CD4-positive, alpha-beta T cell treated with Interleukin-15 for 4 hours (primary cell): ENCODE measurements at places on chromosomes 3 and 15.

DNA sequence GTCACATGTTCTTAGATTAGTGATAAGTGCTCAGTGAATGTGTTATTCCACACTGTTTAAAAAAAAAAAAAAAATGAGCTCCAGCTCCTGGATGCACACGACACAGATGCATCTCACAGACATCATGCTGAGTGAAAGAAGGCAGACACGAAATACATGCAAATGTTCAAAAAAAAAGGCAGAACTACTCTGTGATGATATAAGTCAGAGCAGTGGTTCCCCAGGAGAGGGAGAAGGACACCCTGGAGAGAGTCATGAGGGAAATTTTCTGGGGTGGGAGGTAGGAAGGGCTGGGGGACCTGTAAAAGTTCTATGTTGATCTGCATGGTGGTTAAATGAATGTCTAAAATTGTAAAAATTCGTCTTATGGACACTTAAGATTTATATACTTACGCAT lies 4.3 kb downstream of the CSRNP1 start:
- no peak for DNase-seq

DNA sequence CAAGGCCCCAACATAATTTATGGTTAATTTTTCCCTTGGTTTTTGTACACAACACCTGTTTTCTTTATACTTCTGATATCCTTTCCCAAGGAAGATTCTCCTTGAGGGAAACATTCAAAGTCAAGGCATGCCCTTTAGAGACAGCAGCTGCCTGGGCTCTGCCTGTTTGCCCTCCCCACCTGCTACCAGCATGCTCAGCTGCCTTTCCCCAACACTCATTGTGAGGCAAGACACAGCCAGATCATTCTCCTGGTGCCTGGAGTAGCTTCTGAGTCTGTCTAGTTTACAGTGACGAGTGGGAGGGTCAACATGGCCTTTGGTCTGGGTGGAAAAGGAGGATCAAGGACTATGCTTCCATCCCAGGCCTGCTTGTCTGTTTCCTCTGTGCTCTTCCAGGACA lies 132.5 kb downstream of the EPHB1 start:
- no peak for DNase-seq

GRCh38 chr3:21216598-21216997 lies 534.4 kb downstream of the ZNF385D start:
- DNase-seq, result no peak

GRCh38 chr3:197298945-197299854 lies 788 bp upstream of the DLG1 start:
- peak; percentile 9 for DNase-seq

- no peak for DNase-seq
Measured at GRCh38 chr3:11641316-11641682, 2.4 kb downstream of the VGLL4 start.

- DNase-seq, result no peak
Measured at GRCh38 chr3:13353936-13354542, 66.1 kb downstream of the NUP210 start.

DNA sequence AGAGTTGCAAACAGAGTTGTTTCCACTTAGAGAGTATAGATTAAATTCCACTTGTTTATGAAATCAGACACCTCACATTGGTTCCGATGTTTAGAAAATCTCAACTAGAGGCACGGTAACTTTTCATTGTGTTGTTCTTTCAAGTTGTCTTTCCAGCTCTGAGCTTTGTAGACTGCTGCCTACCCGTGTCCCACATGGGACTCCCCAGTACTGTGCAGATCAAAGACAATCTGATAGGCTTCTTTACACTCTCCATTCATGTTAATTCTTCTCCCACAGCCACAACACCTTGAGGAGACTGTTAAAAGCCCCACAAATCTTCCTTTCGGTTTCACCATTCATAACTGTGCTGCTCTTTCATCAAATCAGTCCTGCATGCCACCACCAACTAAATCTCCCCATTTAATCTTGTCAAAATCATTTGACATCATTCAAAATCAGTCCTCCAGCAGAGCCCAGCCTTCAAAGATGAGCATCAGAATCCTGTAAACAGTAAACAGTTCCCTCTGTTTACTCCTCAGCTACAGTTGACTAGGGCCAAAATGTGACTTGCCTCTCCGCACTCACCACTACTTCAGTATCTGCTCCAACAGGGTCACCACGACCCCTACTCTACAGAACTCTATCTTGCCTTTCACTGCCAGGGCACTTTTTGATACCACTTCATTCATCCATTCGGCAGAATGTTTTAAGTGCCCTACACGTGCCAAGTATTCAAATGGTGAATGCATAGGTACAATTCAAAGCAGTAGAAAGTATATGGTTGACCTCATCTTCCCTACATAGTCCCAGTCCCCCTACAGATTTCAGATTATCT lies 8.3 kb downstream of the ANXA2 start:
- peak; percentile 56 for DNase-seq

DNA sequence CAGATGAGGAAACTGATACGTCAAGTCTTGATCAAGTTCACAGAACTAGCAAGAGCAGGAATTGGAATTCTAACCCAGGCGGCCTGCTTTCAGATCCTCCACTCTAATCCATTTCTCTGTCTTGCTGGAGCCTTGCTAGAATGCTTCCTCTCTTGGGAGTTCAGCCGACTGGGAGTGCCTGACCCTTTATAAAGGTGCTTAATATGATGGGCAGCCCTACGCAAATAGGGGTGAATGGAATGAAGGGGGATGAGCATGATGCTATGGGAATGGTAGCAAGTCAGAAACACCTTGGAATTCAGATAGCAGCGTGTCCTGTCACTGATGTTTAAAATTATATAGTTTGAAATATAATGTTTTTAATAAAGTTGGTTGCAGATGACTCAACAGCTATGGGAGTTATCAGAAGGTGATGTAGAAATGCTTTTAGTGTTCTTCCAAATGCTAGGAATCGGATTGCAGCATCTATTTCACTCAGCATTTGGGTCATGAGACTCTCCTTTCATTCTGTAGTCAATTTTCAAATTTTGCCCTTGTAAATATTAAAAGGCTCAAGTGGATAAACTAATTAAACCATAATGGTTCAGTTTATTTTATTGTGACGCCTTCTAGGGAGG lies 150.7 kb downstream of the FNDC3B start:
- DNase-seq, result no peak

DNA sequence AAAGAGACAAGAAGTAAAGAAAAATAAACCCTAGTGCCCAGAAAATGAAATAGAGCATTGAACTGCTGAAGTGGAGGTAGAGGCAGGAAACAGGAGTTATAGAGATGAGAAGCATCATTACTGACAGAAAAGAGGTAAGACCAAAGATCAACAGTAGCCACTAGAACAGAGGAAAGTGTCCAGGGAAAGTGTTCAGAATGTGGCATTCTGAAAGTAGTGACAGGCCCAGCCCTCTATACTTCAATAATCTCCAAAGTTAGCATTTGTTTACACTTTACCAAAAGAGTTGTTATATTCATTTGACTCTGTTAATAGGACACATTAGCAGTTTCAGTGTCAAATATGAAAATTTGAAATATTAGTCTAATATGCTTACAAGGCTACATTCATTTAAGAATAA lies 727.1 kb upstream of the NECTIN3 start:
- no peak for DNase-seq

GRCh38 chr15:86557018-86557550 lies 477.4 kb downstream of the AGBL1 start:
- DNase-seq, result no peak

GRCh38 chr3:21509731-21510470 lies 241.1 kb downstream of the ZNF385D start:
- DNase-seq, result no peak

DNA sequence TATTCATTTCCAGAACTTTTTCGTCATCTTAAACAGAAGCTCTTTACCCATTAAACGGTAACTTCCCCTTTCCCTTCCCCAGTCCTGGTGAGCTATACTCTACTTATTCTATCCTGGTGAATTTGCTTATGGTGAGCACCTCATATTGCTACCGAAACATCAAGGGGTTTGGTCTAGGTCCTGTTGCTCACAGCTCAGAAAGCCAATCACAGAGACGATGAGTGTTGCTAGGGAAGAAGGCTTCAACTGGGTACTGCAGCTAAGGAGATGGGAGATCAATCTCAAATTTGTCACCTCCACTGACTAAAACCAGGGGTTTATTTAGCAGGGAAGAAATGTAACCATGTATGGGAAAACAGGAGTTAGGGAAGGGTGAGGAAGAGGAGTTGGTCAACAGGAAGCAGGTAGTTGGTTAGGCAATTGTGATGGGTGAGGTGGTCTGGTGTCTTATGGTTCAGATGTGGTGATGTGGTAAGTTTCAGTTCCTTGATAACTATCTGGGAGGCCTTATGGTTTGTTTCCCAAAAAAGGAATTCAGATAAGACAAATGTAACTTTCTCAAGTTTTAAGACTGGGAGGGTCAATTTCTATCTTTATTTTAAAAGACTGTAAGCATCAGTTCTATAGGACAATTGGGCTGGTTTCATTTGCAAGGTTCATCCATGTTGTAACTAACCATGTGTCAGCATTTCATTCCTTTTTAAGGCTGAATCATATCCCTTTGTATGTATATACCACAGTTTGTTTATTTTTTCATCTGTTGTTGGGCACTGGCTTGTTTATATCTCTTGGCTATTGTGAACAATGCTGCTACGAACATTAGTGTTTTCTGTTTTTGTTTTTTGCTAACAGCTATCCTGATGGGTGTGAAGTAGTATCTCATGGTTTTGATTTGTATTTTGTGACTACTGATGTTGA lies 24.3 kb downstream of the ARHGAP11B start:
- no peak for DNase-seq

GRCh38 chr3:28617821-28618220 lies 269.2 kb upstream of the AZI2 start:
- DNase-seq, result no peak

- DNase-seq, result no peak
Measured at GRCh38 chr3:37949866-37950265, 40.7 kb upstream of the VILL start.

DNA sequence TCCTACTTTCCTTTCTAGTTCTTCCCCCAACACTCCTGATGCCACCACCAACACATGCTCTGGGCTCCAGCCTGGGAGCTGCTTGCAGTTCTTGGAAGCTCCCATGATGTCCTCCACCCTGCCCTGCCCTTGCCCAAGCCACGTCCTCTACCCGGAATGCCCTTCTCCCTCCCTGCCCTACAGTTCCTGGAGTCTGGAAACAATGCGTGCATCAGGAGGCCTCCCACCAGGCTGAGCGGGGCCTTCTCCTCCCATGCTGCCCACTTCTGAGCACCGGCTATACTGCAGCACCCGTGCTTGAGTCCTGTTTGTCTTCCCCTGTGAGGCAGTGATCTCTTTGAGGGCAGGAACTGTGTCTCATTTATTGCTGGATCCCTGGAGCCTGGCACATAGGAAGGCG lies 44.6 kb downstream of the DGKG start:
- no peak for DNase-seq

GRCh38 chr15:63634154-63634553 lies 37.0 kb downstream of the FBXL22 start:
- no peak for DNase-seq

GRCh38 chr15:74618841-74619596 lies 3.4 kb downstream of the CLK3 start:
- DNase-seq, result no peak

GRCh38 chr3:120421926-120422325 lies 28.9 kb downstream of the FSTL1 start:
- DNase-seq, result no peak

DNA sequence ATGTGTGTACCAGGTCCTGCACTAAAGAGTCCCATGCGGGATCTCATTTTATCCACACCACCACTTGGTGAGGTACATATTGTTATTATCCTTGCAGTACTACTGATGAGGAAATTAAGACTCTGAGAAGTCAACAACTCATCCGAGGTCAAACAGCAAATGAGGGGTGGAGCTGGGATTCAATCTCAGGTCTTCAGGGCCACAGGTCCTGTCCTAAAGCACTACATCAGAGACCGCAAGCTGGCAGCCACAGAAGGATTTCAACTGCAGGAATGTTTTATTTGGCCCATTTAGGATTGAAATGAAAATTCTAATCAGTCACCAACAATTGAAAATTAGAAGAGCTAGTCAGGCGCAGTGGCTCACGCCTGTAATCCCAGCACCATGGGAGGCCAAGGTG lies 131.4 kb downstream of the ADAMTS17 start:
- DNase-seq, result no peak

DNA sequence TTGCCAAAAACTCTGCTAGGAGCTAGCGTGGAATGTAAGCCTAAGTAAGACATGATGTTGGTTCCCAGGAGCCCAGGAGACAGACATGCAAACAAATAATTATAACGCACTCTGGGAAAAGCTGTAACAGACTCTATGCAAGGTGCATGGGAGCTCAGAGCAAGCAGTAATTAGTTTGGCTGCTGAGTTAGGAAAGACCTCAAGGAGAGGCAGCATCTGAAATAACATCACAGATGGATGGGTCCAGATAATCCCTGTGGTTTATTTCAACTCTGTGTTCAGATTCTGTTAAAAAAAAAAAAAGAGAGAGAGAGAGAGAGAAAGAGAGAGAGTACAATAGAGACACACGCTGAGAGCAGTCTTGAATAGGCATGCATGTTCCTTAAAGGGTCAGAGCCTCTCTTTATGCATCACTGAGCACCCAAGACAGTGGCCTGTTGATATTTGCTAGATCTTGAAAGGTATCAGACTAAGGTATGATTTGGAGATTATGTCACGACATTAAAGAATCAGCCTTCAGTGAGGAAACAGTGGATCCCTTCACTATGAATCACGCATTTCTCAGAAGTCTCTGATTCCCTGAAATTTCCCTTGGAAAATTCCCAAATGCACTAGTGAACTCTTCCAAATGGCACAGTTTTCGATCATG lies 124.4 kb upstream of the LIPC start:
- DNase-seq, result no peak

- DNase-seq, result no peak
Measured at GRCh38 chr3:9146367-9147071, 102.9 kb downstream of the SRGAP3 start.

DNA sequence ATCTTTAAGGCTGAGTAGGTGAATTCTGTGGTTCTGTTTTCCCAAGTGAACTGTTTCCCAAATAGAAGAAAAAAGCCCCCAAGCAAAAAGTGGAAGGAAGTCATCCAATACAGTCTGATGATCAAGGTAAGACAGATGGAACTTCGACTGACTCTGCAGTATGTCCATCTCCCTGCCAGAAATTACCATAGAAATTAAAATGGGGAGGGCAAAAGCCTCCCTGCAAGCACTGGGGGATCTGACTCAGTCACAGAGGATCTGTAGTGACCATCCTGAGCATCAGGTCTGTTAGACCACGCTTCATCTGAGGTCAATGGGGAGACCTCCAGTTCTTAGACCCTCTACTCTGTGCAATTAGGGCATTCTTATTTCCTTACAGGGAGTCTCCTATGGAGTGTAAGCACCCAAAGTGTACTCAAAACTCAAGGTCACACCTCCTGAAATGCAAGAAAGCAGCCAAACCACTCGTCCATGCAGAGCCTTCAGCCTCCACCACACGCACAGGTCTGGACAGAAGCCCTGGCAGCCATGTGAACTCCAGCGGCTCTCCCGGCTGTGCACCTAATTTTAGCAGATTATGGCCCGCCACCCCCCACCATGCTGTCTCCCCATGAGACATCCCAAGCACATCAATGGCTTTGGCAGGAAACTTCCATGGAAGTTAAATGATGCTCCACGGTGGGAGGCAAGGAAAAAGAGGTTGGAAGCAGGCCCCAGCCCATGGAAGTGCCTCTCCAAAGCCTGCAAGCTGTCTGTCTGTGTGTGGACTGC lies 348.7 kb downstream of the NTRK3 start:
- no peak for DNase-seq
